ENCODE measurements at places on chromosomes 12 and 14.

GRCh38 chr12:95573951-95574576, 22.8 kb upstream of the USP44 start:
- DNase-seq = no peak

DNA sequence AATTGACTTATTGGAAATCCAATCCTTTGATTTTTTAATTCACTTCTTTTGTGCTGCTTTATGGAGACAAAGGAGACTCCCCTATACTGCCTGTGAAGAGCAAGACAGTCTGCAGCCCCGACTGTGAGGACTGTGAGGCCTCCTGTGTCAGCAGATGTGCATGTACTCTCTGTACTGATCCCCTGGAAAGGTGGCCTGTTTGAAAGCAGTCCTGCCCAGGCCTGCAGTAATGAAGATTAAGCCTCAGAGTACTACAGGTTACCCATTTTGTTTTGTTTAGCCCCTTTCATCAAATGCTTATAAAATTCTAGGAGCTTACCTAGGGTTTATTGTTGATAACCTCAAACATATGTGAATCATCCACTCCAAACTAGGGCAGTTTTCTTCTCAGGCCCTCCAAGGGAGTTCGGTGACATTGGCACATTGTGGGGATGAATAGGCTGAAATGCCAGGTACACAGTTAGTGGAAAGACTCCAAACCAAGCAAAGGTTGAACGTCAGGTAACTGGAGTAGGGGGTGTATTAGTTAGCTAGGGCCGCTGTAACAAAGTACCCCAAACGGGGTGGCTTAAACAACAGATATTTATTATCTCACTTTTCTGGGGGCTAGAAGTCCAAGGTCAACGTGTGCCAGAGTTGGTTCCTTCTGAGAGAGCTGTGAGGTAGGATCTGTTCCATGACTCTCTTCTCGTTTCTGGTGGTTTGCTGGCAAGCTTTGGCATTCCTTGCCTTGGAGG, 208.7 kb upstream of the BCL2L14 start:
- DNase-seq = no peak

- no peak for DNase-seq
Observed at GRCh38 chr12:12723149-12723680, 6.0 kb downstream of the CDKN1B start.

DNA sequence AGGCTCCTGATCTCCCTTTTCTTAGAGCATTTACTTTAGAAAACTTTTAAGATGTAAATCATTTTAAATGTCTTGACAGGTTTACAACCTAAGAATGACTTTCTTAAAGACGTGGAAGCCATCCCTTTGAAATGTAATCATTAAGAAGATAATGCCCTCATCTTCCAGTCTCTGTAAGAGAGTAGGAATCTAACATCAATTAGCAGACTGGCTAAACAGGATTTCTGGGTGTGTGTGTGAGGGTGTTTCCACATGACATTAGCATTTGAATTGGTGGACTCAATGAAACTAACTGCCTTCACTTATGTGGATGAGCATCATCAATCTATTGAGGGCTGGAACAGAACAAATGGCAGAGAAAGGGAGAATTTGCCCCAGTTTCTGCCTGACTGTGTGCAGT, 329.5 kb downstream of the RPL10L start:
- no peak for DNase-seq

DNA sequence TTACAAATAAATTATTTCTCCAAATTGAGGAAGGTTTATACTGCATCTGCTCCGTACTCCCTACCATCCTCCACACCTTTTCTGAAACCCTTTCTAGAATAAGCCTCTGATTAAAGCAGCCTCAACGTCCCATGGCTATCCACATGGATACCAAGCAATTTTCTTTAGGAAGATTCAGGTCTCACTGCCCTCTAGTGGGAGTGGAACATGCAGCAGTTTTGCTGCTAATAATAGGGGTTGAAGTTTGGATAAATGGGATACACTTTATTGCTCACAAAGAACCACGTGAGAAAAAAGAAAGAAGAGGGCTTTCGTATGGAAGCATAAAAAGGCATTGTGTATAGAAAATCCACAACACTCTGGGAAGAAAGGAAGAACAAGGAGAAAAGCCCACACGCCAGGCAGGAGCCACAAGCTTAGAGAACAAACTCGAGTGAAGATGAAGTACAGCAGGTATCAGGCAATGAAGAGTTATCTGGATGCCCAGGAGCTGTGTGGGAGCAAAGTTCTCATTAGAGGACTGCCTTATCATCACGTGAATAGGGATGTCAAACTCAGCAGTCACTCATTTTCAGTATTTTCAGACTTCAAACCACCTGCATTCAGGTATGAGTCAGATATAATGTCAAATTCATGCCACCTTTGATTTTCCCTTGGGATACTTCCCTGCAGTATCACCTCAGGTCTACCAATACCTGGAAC, 45.8 kb downstream of the CCER1 start:
- peak; percentile 53 for DNase-seq

DNA sequence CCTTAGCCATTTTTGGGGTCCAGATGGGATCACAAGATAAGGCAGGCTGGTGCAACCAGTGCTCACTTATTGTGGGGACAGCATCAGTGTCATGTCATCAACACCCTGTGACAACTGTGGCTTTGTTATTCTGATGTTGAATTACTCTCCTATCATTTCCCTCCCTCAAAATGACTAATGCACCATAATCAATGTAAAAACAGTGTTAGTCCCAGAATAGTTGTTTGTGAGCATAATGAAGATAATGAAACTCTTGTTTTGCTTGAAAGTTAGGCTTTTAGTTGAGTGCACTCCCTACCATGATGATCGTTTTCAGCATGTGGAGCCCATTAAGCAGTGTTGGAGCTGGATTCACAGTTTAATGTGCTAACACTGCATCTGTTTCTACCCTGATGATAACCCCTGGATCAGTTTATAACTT, 151.4 kb downstream of the TMTC2 start:
- no peak for DNase-seq

GRCh38 chr14:42961509-42961908, 1354.8 kb downstream of the LRFN5 start:
- DNase-seq = no peak

GRCh38 chr12:49388682-49389386, 21.6 kb downstream of the SPATS2 start:
- DNase-seq = no peak

DNA sequence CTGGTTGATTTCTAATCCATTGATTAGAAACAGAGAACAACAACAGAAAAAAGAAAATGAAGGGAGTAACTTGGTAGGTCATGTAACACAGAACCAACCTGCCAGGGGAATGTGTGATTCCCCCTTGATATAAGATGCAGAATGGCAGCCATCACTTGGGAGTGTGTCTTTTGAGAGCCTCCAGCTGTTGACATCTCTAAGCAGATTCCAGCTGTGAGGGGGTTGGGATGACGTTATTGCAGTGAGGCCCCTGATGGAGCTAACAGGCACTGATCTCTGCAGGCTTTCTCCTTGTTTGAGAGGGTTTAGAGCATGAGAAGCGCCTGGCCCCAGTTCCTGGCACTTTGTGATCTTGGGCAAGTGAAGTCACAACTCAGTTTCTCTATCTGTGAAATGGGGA, 124.9 kb downstream of the PELI2 start:
- no peak for DNase-seq

DNA sequence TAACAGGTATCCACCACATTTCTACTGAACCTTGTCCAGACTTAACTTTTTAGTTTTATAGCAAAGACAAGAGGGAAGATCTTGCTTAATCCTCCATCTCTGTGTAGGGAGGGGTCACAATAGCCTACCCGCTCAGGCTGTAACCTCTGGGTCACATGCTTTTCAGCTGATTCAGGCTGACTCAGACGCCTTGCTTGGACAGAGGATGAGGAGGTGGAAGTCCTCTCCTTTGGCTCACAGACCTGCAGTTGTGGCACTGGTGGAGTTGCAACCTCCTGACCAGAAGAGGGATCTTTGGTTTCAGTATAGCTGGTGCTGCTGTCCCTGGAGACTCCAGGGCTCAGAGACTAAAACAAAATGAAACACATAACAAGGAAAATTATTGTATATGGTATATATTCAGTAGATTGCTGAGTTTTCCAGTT, 16.2 kb downstream of the ACIN1 start:
- DNase-seq = no peak

- DNase-seq = no peak
Observed at GRCh38 chr12:58413794-58414193, 472.4 kb downstream of the ATP23 start.

- no peak for DNase-seq
Observed at GRCh38 chr12:52338241-52338960, 17.2 kb upstream of the KRT83 start.

GRCh38 chr12:49903700-49904423, at the start of gene FAIM2:
Gene FAIM2 (minus strand): TSS chr12:49903900. CDS start chr12:49903792, 108 bp downstream.
- peak; percentile 86 for DNase-seq

DNA sequence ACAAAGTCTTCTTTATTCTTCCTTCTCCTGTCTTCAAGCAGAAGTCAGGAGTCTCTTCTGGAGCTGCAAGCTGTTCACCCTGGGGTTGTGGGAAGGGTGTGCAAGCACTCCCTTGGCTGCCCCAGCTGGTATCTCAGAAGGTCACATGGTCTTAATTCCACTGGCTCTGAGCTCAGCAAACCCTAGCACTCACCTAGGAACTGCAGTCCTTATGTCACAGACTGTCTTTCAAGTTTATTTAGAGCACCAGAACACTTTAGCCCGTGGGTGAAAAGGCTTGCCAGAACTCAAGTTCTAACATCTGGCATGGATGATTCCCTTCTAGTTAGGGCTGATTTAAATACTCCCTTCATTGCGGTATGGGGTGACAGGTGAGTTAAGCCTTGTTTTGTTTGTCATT, 379.0 kb downstream of the CCER1 start:
- peak; percentile 26 for DNase-seq

GRCh38 chr12:22765421-22766130, 140.6 kb downstream of the ETNK1 start:
- DNase-seq = no peak

DNA sequence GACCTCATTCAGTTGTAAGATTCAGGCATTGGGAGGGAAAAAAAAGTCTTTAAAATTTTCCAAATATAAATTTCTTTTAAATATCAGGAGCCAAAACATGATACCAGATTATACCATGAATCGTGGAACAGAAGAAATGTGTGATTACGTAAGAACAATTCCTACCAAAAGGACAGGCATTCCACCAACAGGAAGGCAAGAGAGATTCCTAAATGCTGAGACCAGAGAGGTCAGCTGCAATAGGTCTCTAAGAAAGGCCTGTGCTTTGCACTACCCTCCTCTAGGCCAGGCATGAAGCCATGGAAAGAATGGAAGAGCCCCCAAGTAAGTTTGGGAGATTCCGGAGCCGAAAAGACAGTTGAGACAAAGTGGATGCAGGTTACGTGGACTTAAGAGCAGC, 83.7 kb downstream of the PTGER2 start:
- no peak for DNase-seq

DNA sequence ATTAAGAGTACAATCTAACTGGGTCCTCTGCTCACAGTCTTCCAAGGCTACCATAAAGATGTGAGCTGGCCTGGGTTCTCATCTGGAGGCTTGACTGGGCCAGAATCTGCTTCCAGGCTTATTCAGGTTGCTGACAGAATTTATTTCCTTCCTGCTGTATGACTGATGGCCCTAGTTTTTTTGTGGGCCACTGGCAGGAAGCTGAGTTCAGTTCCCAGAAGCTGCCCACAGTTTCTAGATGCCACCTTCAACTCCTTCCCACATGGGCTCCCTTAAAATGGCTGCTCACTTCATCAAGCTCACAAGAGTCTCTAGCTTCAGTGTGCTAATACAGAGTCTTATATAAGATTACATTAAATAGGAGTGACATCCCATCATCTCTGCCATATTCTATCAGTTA, 121.7 kb upstream of the CAND1 start:
- DNase-seq = no peak

GRCh38 chr12:6206327-6206726, 6.1 kb downstream of the CD9 start:
- no peak for DNase-seq

DNA sequence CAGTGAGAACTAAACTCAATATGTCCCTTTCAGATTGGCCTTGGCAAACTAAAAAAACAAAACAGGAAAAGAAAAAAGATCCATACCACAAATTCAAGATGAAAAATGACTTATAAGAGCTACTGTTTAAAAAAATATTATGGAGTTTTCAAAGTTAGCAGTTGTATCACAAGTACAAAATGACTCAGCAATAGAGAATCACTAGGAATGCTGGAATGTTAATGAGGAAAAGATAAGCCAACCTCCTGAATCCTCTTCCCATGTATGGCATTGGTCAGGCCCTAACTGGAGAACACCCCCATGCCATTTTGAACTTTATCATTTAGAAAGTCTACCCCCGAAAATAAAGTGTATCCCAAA, 62.2 kb downstream of the PPP1R36 start:
- no peak for DNase-seq

GRCh38 chr14:96424109-96424989, 32.4 kb downstream of the AK7 start:
- DNase-seq = peak; percentile 31

DNA sequence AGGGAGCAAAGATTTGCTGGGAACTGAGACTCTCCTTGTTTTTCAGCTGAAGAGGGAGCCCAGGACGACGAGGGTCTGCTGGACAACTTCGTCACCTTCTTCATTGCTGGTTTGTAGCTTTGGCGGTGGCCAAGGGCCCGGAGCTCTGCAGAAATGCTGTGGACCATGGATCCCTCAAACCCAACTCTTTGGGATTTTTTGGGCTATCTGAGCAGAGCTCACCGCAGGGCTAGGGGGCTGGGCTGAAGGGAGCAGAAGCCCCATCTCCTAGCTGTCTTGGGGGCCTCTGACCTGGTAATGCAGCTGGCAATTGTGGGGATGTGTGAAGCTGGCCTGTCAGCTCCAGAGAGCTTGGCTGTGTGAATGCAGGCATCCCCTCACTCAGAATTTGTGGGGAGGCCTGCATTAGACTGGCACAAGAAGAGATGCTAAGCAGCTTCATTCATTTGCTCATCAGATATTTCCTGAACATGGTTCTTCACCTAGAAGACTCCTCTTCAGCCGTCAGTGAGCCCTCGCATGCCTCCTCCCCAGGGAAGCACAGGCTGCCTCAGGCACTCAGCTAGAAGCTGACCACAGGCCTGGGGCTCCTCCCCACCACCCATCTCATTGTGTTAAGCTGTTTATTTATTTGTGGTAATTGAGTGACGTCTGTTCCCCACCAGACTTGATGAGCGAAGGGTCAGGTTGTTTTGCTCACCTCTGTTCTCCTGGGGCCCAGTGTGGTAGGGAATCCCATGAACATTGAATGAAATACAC, 32.2 kb downstream of the CYP46A1 start:
- no peak for DNase-seq

- DNase-seq = peak; percentile 43
Observed at GRCh38 chr14:103260629-103261124, 73.4 kb upstream of the EIF5 start.

DNA sequence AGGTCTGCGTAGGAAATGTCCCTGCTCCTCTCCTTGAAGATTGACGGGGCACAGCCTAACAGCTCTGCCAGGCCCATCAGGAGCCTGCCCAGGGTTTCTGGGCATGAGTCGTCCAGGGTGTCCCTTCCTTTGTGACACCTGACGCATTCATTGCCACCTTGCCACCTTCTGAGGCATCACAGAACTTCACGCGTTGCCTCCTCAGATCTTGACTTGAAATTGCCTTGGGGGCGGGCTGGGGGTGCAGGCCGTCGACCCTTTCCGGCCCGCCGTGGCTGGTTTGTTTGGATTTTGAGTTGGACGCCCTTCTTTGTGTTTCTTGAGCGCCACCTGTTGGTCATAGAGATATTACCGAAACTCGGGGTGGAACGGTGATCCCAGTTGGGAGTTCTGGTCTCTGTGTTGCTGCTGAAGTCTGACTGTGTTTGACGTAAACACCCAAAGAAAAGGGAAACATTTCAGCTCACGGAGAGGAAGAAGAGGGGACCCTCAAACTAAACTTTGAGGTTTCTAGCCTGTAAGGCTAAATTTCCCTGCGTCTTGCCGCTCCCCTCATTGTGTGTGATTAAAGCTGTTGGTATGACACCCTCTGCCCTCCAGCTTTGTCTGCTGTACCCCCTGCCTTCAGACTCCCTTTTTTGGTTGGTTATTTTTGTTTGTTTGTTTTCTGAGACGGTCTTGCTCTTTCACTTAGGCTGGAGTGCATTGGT, 44.6 kb downstream of the MLXIP start:
- DNase-seq = peak; percentile 79
